Ascending aorta (tissue), 2 donors: ENCODE measurements at places on chromosomes 2 and 18. TPM values are rescaled to one million over a fixed set of nuclear protein-coding genes. Genes with fewer than 3 reads are reported as not detected.

MPP4 gene
- total RNA-seq: not detected

INO80D gene
- 10.1 TPM for total RNA-seq

GRCh38 chr2:155223781-155224406 is 525.4 kb downstream of the KCNJ3 start:
- no peaks in the 10 kb centered on the region for H3K4me1 ChIP-seq
- H3K27ac ChIP-seq: no peak overlapping the region
- no peak for DNase-seq
- H3K27me3 ChIP-seq: no peaks in the 10 kb centered on the region
- H3K36me3 ChIP-seq: no peaks in the 10 kb centered on the region
- H3K4me3 ChIP-seq: no peak overlapping the region

GRCh38 chr2:173511942-173512341 is 157.3 kb downstream of the CDCA7 start:
- H3K27me3 ChIP-seq: no peaks in the 10 kb centered on the region
- no peak overlapping the region for H3K27ac ChIP-seq

GRCh38 chr18:29146068-29146467 is 969.1 kb upstream of the CDH2 start:
- no peak for DNase-seq
- H3K4me3 ChIP-seq: no peak overlapping the region
- H3K36me3 ChIP-seq: no peaks in the 10 kb centered on the region
- no peaks in the 10 kb centered on the region for H3K4me1 ChIP-seq
- H3K27ac ChIP-seq: no peak overlapping the region

ITGB6 gene
- total RNA-seq: not detected

DNA sequence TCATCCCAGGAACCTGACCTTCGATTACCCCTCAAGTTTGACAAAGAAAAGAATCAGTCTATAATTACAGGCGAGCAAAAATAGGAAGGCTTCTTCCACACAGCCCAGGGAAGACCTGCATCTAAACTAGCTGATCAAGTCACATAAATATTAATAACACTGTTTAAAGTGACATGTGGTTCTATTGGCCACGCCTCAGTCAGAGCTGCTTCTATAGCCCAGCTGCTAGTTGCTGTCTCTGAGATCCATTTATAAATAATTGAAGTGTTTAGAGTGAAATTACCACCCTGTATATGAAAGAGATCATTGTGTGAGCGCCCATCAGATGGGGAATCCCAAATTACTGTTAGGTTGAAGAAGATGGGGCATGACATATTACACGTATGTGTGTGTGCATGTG is 426.0 kb downstream of the CDH2 start:
- H3K4me3 ChIP-seq: no peak overlapping the region
- H3K27me3 ChIP-seq: no peaks in the 10 kb centered on the region
- no peak overlapping the region for H3K27ac ChIP-seq
- H3K4me1 ChIP-seq: no peaks in the 10 kb centered on the region
- H3K36me3 ChIP-seq: no peaks in the 10 kb centered on the region

DNA sequence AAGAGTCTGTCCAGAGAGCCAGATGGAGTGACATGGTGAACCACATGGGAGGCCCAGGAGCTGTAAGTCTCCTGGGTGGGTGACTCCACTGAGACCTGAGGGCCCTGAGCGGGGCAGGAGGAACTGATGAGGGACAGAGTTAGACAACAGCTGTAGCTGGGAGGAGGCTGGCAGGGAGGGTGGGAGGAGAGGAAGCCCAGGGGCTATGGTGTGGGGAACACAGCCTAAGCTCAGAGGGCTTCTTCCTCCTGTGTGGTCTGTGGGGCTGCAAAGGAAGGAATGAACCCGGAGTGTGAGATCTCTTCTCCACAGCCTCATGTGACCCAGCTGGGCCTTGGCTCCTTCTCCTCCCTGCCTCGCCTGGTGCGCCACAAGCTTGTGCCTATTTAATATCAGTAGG is 395.6 kb upstream of the HS6ST1 start:
- no peaks in the 10 kb centered on the region for H3K27me3 ChIP-seq
- no peak overlapping the region for H3K27ac ChIP-seq
- no peaks in the 10 kb centered on the region for H3K4me1 ChIP-seq
- H3K4me3 ChIP-seq: no peak overlapping the region
- no peaks in the 10 kb centered on the region for H3K36me3 ChIP-seq

GRCh38 chr2:128520340-128520739 is 201.7 kb upstream of the HS6ST1 start:
- no peaks in the 10 kb centered on the region for H3K36me3 ChIP-seq
- H3K4me3 ChIP-seq: no peak overlapping the region
- no peak overlapping the region for H3K27ac ChIP-seq
- no peaks in the 10 kb centered on the region for H3K27me3 ChIP-seq

GRCh38 chr2:101823347-101823791 is 125.9 kb downstream of the MAP4K4 start:
- H3K4me1 ChIP-seq: no peaks in the 10 kb centered on the region
- no peaks in the 10 kb centered on the region for H3K27me3 ChIP-seq
- no peak overlapping the region for H3K4me3 ChIP-seq
- DNase-seq: peak; percentile 72

BCL2 gene
- total RNA-seq: 20.5 TPM

- no peak overlapping the region for H3K4me3 ChIP-seq
- H3K27me3 ChIP-seq: no peaks in the 10 kb centered on the region
- H3K27ac ChIP-seq: no peak overlapping the region
- no peaks in the 10 kb centered on the region for H3K4me1 ChIP-seq
- DNase-seq: no peak
These were observed 278.4 kb upstream of the DDX18 start for GRCh38 chr2:117536139-117536538.

GRCh38 chr2:226790431-226790830 is 9.2 kb downstream of the IRS1 start:
- peaks cover 5% of the 10 kb centered on the region for H3K4me1 ChIP-seq
- peak overlapping the region; percentile 94 for H3K27ac ChIP-seq
- peak overlapping the region; percentile 75 for H3K4me3 ChIP-seq
- no peaks in the 10 kb centered on the region for H3K27me3 ChIP-seq

- no peaks in the 10 kb centered on the region for H3K36me3 ChIP-seq
- H3K4me1 ChIP-seq: no peaks in the 10 kb centered on the region
- no peak overlapping the region for H3K27ac ChIP-seq
- DNase-seq: no peak
- H3K27me3 ChIP-seq: no peaks in the 10 kb centered on the region
These were observed 20.4 kb downstream of the SERPINB7 start for GRCh38 chr18:63795606-63796005.

DNA sequence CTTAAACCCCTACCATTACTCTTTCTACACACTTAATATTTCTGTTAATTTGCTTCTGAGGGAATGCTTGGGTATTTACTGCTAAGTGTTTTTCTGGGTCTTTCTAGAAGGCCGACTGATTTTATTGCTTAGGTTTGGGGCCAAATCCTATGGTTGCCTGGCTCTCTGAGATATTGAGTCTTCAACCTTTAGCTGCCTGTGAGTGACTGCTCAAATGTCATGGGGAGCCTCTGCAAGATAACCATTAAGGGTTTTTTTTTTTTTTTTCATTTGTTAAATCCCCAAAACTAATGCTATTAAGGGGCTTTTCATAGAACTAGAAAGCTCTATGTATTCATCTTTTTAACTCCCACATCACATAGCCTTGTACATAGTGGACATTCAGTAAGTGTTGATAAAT is 5.0 kb downstream of the OSBPL6 start:
- H3K27ac ChIP-seq: no peak overlapping the region
- H3K27me3 ChIP-seq: no peaks in the 10 kb centered on the region
- H3K36me3 ChIP-seq: no peaks in the 10 kb centered on the region
- H3K4me3 ChIP-seq: no peak overlapping the region

DNA sequence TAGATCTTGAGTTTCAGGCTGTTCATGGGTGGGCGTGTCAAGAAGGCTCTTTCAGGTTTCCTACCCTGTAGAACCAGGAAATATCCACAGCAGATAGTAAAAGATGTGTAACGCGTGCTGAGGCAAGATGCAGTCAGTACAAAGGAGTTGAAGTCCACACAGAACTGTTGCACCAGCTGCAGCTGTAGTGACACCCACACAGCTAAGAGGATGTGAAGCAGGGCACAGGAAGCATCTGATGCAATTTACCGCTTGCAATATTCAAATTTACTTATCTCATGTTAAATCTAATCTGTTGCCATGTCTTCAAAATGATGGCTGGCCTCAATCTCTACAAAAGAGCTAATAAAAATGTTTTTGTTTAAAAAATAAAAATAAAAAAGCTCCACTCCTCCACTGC is 132.8 kb downstream of the ARHGAP15 start:
- no peaks in the 10 kb centered on the region for H3K36me3 ChIP-seq
- H3K27ac ChIP-seq: no peak overlapping the region
- DNase-seq: no peak
- H3K27me3 ChIP-seq: no peaks in the 10 kb centered on the region
- H3K4me1 ChIP-seq: no peaks in the 10 kb centered on the region

DNA sequence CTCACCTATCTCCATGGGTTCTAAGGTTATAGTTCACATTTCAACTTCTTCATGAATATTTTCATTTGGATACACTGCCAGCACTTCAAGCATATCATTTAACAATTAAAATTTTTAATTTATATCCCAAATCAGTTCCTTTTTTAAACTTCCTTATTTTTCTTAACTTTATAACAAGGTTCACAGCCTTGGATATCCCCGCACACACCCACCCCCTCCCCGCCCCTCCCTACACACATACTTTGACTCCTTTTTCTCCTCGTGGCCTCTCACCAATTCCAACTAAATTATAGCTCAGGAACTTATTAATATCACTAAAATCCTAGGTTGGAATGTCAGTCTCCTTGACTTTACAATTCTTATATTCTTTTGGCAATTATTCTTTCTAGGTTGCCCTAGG is 163.6 kb upstream of the SETBP1 start:
- no peaks in the 10 kb centered on the region for H3K36me3 ChIP-seq
- DNase-seq: no peak
- H3K27ac ChIP-seq: no peak overlapping the region
- no peaks in the 10 kb centered on the region for H3K27me3 ChIP-seq

MC5R gene
- total RNA-seq: not detected

DNA sequence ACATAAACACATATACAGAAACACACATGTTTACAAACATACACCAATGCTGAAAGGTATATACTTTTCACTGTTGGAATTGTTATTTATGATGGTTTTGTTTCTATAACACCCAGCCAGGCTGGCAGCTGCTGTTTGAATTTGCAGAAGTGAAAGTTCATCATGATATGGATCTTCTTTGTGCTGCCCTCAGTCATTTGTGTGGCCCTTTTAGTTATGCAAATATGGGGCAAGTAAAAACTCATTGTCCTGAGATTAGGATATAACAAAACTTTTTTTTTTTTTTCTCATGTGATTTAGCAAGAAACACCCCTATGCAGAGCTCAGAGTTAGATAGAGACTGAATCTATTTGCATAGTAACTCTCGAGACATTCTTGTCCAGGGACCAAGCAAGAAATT is 714.1 kb downstream of the KCNJ3 start:
- no peaks in the 10 kb centered on the region for H3K36me3 ChIP-seq
- H3K27ac ChIP-seq: no peak overlapping the region
- H3K27me3 ChIP-seq: no peaks in the 10 kb centered on the region
- H3K4me3 ChIP-seq: no peak overlapping the region

- H3K4me3 ChIP-seq: no peak overlapping the region
- no peaks in the 10 kb centered on the region for H3K27me3 ChIP-seq
- H3K4me1 ChIP-seq: no peaks in the 10 kb centered on the region
- no peak for DNase-seq
- H3K36me3 ChIP-seq: no peaks in the 10 kb centered on the region
These were observed 12.7 kb upstream of the NOSTRIN start for GRCh38 chr2:168789776-168790175.

- H3K4me3 ChIP-seq: no peak overlapping the region
- H3K4me1 ChIP-seq: no peaks in the 10 kb centered on the region
- DNase-seq: no peak
These were observed 188.0 kb upstream of the TCF4 start for GRCh38 chr18:55775972-55776371.

IL1RL1 gene
- 3.4 TPM for total RNA-seq

- no peaks in the 10 kb centered on the region for H3K36me3 ChIP-seq
- no peak for DNase-seq
- H3K27me3 ChIP-seq: no peaks in the 10 kb centered on the region
- no peak overlapping the region for H3K4me3 ChIP-seq
These were observed 366.3 kb downstream of the SS18 start for GRCh38 chr18:25724121-25724520.

PASK gene
- not detected for total RNA-seq

CTLA4 gene
- total RNA-seq: not detected

POTEI gene
- total RNA-seq: not detected

DNA sequence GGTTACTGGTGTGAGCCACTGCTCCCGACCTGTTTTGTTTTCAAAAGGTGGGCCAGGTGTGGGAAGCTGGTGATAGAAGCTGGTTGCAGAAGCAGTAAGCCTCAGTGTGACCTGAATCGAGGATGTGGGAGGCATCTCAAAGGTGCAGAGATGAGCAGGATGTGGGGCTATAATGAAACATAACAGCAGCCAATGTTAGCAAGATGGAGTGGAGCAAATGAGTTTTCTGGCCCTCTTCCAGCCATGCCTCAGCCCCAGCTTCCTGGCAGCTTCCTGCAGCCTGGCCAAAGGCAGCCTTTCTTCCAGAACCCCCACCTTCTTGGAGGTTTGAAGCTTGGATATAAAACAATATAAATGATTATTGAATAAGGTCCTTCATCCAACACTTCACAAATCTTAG is 184.8 kb downstream of the NCK2 start:
- peaks cover 3% of the 10 kb centered on the region for H3K4me1 ChIP-seq
- H3K27ac ChIP-seq: no peak overlapping the region
- no peak for DNase-seq
- H3K4me3 ChIP-seq: no peak overlapping the region
- no peaks in the 10 kb centered on the region for H3K36me3 ChIP-seq

- no peaks in the 10 kb centered on the region for H3K27me3 ChIP-seq
- DNase-seq: no peak
- H3K27ac ChIP-seq: no peak overlapping the region
- peaks cover 15% of the 10 kb centered on the region for H3K36me3 ChIP-seq
- H3K4me1 ChIP-seq: no peaks in the 10 kb centered on the region
These were observed 42.5 kb upstream of the NFATC1 start for GRCh38 chr18:79353267-79353666.

- H3K4me3 ChIP-seq: peak overlapping the region; percentile 89
- H3K36me3 ChIP-seq: no peaks in the 10 kb centered on the region
These were observed 2.3 kb downstream of the EML4 start for GRCh38 chr2:42171396-42171980.
